HTR-8/SVneo (cell line): ENCODE measurements at places on chromosomes 16 and 17.

- DNase-seq: no peak
Observed at GRCh38 chr17:35006961-35007360, 26.6 kb downstream of the LIG3 start.

GRCh38 chr17:43587647-43588046, 41.5 kb upstream of the ETV4 start:
- DNase-seq: no peak

DNA sequence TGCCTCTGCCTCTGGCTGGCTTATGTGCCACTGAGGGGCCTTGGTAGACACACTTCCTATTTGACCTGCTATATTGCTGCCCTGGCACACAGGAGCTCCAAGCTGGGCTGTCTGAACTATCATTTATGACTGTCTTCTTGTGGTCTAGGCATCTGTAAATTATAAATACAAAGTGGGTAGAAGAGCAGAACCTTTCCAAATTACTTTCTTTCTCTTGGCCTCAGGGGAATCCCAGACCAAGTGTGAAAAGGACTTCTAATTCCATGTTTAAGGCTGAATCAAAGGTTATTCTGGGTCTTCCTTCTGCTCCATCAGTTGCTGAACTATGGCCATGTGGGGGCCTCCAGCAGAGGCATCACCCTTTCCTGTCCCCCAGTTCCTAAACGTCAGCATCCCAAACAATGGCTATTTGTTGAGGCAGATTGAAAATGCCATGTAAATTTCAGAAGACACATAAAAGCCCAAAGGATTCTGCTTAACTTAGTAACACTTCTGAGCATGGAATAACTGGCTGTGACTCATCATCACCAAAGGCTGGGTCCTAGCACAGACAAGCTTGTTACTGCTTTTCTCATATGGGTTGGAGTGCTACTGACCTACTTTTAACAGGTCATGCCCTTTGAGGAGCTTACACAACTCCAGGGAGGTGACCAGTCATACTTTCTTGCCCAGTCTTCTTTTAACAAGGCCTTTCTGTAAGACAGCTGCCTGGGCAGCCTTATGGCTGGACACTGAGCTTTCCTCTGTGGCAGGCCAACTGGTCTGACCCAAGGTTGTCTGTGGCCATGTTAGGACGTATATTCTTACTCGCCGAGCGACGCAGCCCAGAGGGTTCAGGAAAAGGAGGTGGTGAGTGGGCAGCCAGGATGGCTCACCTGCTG, 154.8 kb downstream of the VPS53 start:
- peak; percentile 69 for DNase-seq

DNA sequence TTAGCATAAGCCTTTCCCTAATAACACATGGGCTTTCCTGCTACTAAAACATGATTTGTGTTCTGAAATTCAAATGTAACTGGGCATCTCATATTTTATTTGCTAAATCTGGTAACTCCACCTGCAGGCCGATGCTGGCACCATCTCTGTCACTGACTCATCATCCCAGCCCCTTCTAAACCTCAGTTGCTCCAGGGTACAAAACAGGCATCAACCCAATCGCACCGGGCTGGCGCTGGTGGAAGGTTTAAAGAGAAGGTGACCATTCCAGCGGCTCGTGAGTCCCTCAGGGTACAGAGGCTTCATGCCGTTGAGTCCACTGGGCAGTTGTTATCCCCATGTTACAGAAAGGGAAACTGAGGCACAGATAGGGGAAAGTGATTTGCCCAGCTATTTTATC, 27.1 kb downstream of the PPL start:
- no peak for DNase-seq

GRCh38 chr16:24906901-24907300, 61.1 kb downstream of the SLC5A11 start:
- DNase-seq: no peak

GRCh38 chr17:36653856-36654255, 52.5 kb downstream of the MRM1 start:
- DNase-seq: no peak

GRCh38 chr17:27087935-27088766, 205.8 kb upstream of the WSB1 start:
- no peak for DNase-seq

- DNase-seq: no peak
Observed at GRCh38 chr16:78096386-78096785, 3.1 kb upstream of the WWOX start.

GRCh38 chr16:4409081-4409932, 7.1 kb downstream of the CORO7 start:
- no peak for DNase-seq

DNA sequence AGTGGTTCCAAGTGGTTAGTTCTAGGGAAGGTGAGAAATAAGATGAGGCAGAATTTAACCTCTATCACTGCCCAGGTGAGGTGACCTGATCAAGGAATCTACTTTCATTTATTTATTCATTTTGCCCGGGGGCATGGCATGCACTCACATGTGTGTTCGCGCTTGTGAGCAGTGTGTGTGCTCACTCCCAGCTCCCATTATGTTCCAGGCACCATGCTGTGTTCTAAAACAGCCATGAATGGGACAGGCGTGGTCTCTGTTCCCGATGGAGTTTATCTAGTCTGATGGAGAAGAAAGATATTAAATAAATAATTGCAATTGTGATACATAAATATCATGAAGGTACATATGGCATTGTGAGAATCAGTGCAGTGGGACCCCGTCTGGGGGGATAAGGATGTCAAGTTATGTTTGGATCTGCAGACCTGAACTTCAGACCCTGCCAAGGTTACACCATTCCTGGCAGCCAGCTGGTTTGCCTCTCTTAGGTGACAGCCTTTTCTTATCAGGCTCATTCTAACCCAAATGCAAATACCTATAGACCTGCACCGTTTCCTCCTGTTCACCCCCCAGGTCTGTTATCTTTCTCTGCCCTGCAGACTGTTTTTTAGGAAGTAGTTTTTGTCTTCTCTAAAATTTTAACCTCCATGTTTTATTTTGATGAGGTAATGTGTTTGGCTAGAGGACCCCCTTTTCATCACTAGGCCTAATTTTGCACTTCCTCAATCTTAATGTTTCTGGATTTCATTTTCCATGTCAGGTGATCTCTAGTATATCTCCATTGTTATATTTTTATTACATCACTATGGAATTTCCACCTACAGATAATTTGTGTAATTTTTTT, 11.8 kb downstream of the CYB5B start:
- DNase-seq: no peak

DNA sequence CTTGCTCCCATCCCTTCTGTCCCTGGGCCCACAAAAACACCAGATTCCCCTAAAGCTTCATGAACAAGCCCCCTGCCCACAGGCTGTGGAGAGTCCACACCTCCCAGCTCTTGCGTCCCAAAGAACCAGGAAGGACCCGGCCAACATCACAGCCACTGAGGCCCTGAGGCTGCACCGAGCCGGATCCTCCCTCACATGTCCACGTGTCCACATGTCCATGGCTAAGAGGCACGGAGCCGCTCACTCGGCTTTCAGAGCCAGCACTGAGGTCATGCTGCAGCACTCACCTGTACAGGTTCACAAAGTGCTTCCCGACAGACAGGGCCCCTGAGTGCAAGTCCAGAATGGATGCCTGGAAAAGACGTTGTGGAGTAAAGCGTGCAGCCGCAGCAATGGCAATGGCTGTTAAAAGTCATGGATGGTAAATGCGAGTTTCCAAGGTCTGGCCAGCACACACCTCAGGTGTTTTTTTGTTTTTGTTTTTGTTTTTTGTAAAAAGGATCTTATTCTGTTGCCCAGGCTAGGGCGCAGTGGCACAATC, 11.9 kb upstream of the HEXD start:
- no peak for DNase-seq

DNA sequence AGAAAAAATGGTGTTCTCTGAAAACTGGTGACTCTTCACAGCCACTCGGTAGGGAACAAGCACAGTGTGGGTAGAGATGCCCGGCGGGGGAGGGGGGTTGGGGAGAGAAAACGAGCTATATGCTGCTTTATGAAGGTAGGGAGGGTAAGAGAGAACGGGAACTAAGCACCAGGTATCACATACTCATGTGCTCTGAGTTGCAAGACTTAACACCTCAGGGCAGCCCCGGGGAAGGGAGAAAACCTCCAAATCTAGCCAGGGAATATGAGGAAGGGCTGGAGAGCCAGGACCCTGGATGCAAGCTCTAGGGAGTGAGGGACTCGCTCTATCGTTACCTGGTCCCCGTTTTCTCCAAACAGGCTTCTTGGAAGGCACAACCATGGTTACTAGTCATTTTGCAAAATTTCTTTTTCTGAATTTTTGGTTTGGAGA, 35.3 kb downstream of the HIC1 start:
- DNase-seq: no peak

DNA sequence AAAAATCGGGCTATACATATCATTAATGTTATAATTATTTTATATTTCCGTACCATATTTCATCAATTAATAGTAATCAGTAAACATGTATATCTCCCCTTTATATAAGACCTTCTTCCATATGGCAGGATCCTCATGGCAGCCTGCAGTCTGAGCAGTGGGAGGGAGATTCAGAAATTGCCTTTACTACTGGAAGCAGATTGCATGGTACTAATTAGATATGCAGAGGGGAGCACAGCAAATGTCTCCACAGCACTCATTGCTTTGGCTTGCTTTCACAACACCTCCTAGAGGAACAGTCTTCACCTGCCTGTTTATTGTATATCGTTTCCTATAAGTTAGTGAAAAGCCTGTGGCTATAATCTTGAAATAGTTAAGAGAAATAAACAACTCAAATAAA, 585.8 kb upstream of the GOT2 start:
- DNase-seq: no peak

GRCh38 chr17:19706791-19707727, 9.3 kb downstream of the SLC47A2 start:
- DNase-seq: no peak

DNA sequence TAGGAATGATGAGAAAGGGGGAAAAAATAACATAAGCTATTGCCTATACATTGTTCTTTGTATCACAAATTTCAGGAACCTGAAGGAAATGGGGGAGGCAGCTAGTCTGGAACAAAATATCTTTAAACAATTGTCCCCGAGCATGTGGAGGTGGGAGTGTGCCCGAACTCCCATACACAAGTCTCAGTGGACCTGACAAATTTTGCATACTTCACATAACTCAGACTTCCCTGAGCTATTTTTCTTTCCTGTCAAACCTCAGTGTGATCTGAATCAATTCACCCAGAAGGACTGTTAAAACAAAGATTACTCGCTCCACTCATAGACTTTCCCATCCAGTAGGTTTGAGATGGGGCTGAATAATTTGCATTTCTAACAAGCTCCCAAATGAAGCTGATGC, 1.6 kb upstream of the XPO6 start:
- no peak for DNase-seq

DNA sequence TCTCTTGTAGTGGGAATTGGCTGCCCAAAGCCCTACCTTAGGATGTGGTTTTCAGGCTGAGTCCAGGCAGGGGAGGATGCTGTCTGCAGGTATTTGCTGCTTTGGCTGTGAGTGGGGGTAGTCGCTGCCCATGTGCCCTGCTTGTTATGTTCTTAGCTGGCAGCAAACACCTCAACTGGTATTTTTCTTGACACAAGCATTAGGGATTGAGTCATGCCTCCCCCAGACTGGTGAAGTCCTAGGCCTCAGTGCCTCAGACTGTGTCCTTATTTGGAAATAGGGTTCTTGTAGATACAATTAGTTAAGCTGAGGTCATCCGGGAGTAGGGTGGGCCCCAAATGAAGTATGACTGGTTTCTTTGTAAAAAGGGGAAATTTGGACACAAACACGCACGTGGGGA, 808.3 kb upstream of the EEF2KMT start:
- no peak for DNase-seq

GRCh38 chr17:40327244-40327729, 18.3 kb downstream of the RARA start:
- DNase-seq: no peak

- no peak for DNase-seq
Observed at GRCh38 chr17:75826561-75827307, 17.5 kb downstream of the UNC13D start.

DNA sequence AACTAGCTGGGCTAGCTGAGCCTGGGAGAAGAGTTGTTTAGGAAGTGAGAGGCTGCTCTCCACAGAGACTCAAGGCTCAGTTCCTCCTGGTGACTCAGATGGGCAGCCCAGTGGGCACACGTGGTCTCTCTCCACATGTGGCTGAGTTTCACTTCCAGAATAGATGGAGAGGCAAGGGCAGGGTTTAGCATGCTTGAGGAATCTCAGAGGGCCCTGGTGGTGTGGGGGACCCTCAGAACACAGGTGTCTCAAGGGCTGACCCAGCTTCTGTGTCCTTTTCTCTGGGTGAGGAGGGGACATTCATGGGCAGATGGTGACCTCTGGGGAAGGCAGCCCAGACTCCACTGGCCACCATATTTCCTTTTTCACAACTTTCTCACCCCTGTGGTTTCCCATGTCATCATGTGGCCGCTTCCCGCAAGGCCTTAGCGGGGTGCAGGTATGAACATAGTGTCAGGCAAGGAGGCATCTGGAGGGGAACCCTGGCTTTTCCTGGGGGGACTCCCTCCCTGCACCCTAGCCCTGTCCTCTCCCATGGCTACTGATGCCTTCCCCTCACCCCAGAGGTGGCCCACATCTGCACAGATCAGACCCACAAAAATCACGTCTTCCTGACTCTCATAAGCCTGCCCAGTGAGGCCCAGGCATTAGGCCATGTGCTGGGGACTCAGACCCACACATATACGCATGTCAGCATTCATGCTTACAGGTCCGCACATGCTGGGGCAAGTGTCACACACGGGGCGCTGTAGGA, 3.3 kb downstream of the GRN start:
- no peak for DNase-seq

GRCh38 chr16:77890075-77890474, 101.7 kb downstream of the VAT1L start:
- no peak for DNase-seq

DNA sequence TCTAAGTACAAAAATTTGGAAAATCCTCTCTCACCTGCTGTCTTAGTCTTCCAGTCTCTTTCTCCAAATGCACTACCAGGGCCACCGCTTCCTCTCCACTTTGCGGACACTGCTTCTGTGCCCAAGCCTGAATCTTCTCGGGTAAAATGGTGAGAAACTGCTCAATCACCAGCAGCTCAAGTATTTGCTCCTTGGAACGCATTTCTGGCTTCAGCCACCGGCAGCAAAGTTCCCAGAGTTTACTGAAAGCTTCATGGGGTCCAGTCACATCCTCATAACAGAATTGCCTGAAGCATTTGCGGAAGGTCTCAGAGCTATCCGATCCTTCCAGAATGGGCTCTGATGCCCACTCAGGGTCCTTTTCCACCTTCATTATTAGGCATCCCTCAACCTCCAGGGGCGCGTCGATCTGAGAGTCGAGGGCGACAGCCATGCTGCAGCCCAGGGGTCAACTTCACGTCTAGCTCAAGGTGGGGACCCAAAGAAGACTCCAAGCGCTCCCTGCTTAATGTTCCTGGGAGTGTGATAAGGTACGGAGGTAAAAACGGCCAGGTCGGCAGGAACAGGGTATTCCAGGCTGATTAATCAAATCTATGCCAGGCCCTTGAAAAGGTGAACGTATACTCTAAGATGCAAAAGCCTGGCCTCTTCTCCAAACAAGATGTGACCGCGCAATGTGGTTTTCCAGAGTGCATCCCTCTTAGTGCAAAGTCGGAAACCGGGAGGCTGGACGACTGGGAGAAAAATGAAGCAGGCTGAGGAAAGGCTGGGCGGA, 763 bp downstream of the ZKSCAN2 start:
- peak; percentile 17 for DNase-seq

- DNase-seq: no peak
Observed at GRCh38 chr16:26987597-26988010, 79.1 kb upstream of the C16orf82 start.

- DNase-seq: no peak
Observed at GRCh38 chr16:88548131-88548874, 21.9 kb upstream of the ZC3H18 start.
